Muscle of back (tissue), 13 donors: ENCODE measurements at places on chromosomes 3 and 15. TPM values are rescaled to one million over a fixed set of nuclear protein-coding genes. Genes with fewer than 3 reads are reported as not detected.

Gene ST3GAL6
- polyA plus RNA-seq: 5.3 TPM

Gene A4GNT
- polyA plus RNA-seq: not detected

Gene VGLL3
- polyA plus RNA-seq: 30.5 TPM

Gene WWTR1
- polyA plus RNA-seq: 69.5 TPM

Gene COL6A6
- polyA plus RNA-seq: 127 TPM

Gene RTP3
- polyA plus RNA-seq: not detected

Gene KCNAB1
- 5.1 TPM for polyA plus RNA-seq

Gene MAP1A
- 34.7 TPM for polyA plus RNA-seq

Gene OXSR1
- 37.7 TPM for polyA plus RNA-seq

Gene CEMIP
- 1.4 TPM for polyA plus RNA-seq

Gene KCNH8
- 0.08 TPM for polyA plus RNA-seq

Gene GOLGA8R
- 7.5 TPM for polyA plus RNA-seq

Gene LMAN1L
- not detected for polyA plus RNA-seq

Gene CYP19A1
- 0.70 TPM for polyA plus RNA-seq

Gene CCNB2
- 15.8 TPM for polyA plus RNA-seq

Gene MASP1
- 8.7 TPM for polyA plus RNA-seq

Gene DOCK3
- 0.22 TPM for polyA plus RNA-seq

Gene GOLGA8F
- not detected for polyA plus RNA-seq

Gene RAB6B
- 6.6 TPM for polyA plus RNA-seq

Gene DNAJA4
- polyA plus RNA-seq: 68.8 TPM

Gene CCDC80
- polyA plus RNA-seq: 66.4 TPM

Gene GOLGA8H
- polyA plus RNA-seq: 0.21 TPM

Gene DISP2
- polyA plus RNA-seq: 1.6 TPM

Gene SH3BP5
- polyA plus RNA-seq: 37.4 TPM

Gene MUSTN1
- 113 TPM for polyA plus RNA-seq

Gene CNTN3
- polyA plus RNA-seq: 4.7 TPM

Gene SMAD6
- polyA plus RNA-seq: 4.7 TPM

Gene TGM5
- 0.26 TPM for polyA plus RNA-seq

Gene CADM2
- 6.7 TPM for polyA plus RNA-seq
